Activated T-cell treated with anti-CD3 and anti-CD28 coated beads, Interleukin-2, amount 50 U/mL, for 72 hours (primary cell): ENCODE measurements at places on chromosomes 2 and 18. TPM values are rescaled to one million over a fixed set of nuclear protein-coding genes. Genes with fewer than 3 reads are reported as not detected.

DNA sequence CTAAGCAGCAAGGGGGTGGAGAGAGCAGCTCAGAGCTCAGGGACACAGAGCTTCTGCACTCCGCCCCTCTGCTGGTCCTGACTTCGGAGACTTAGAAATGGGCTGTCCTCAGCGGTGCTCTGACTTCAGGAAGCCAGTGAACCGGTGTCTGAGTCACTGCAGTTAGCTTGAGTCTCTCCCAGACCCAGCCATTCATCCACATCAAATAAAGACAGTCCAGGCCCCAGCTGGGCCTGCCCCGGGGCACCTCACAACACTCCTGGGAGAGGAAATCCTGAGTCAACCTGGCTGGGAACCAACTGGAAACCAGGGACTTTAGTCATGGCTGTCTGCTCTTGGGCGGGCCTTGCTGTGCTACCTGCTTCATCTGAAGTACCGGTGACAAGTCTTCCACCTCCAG lies 5.4 kb upstream of the ITGB6 start:
- no peak for DNase-seq
- no peaks in the 10 kb centered on the region for H3K36me3 ChIP-seq
- peaks cover 42% of the 10 kb centered on the region for H3K4me1 ChIP-seq

GRCh38 chr18:72830109-72830508 lies 37.7 kb downstream of the NETO1 start:
- H3K4me1 ChIP-seq, result no peaks in the 10 kb centered on the region
- no peak for DNase-seq
- H3K4me3 ChIP-seq, result no peak overlapping the region
- H3K36me3 ChIP-seq, result no peaks in the 10 kb centered on the region
- no peaks in the 10 kb centered on the region for H3K27me3 ChIP-seq

GRCh38 chr2:40396124-40396523 lies 55.8 kb downstream of the SLC8A1 start:
- DNase-seq, result no peak
- no peaks in the 10 kb centered on the region for H3K36me3 ChIP-seq
- no peak overlapping the region for H3K4me3 ChIP-seq
- peaks cover 11% of the 10 kb centered on the region for H3K4me1 ChIP-seq

DNA sequence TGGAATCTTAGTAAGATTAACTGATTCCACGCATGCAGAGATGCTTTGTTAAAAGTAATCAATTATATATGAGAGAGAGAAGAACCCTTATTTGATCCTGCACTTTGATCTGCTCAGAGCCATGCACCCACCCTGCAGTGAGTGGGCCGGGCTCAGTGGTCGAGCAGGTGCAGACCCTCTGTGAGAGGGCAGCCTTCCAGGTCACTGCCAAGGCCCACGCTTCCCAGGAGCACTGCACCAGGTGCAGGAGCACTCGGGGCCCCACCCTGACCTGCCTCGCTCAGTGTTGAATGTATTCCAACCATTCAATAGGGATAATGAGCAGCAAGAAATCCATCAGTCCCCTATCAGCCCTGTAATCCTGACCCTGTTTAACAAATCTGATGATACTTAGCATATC lies 126.9 kb downstream of the TMEM200C start:
- no peaks in the 10 kb centered on the region for H3K4me1 ChIP-seq
- no peak overlapping the region for H3K27ac ChIP-seq
- no peaks in the 10 kb centered on the region for H3K36me3 ChIP-seq

DNA sequence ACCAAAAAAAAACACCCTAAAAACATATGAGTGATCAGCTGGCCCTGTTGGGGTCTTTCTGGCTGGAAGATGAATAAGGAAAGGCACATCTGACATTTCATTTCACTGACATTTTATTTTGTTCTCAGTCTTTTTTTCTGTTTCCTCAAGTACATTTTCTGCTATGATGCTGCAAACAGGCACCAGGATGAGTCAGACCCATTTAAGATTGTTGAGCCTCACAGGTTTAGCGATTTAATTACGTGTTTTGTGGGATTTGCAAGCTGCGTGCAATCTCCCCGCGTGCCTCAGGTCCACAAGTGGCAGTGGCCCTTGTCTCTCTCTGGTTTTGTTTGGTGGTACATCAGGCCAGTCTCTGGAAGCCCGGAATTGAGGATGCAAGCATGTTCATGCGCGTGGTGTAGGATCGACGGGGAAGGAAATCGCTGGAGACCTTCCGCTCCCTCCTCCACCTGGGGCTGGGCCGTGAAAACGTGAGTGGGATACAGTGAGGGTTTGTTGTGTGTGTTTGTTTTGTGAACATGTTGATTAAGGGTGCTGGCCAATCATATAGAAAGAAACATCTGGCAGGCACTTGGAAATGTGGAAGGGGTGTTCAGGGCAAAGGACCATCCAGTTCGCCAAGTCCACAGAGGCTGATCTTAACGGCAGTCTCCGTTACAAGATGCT lies 120.2 kb upstream of the ZNF516 start:
- no peak overlapping the region for H3K27ac ChIP-seq
- H3K4me3 ChIP-seq, result no peak overlapping the region
- no peaks in the 10 kb centered on the region for H3K36me3 ChIP-seq
- DNase-seq, result no peak

- H3K27me3 ChIP-seq, result peaks cover 8% of the 10 kb centered on the region
- no peaks in the 10 kb centered on the region for H3K36me3 ChIP-seq
- H3K4me3 ChIP-seq, result no peak overlapping the region
- no peak for DNase-seq
Observed at GRCh38 chr18:50695431-50696176, 124.2 kb downstream of the MRO start.

- no peaks in the 10 kb centered on the region for H3K36me3 ChIP-seq
- H3K27me3 ChIP-seq, result no peaks in the 10 kb centered on the region
- no peak overlapping the region for H3K4me3 ChIP-seq
Observed at GRCh38 chr2:214529514-214529913, 118.7 kb downstream of the VWC2L start.

The DCDC2C gene
- not detected for total RNA-seq

GRCh38 chr18:78595453-78595852 lies 384.2 kb upstream of the SALL3 start:
- no peaks in the 10 kb centered on the region for H3K4me1 ChIP-seq
- H3K27me3 ChIP-seq, result no peaks in the 10 kb centered on the region
- no peak overlapping the region for H3K4me3 ChIP-seq
- peaks cover 2% of the 10 kb centered on the region for H3K36me3 ChIP-seq

DNA sequence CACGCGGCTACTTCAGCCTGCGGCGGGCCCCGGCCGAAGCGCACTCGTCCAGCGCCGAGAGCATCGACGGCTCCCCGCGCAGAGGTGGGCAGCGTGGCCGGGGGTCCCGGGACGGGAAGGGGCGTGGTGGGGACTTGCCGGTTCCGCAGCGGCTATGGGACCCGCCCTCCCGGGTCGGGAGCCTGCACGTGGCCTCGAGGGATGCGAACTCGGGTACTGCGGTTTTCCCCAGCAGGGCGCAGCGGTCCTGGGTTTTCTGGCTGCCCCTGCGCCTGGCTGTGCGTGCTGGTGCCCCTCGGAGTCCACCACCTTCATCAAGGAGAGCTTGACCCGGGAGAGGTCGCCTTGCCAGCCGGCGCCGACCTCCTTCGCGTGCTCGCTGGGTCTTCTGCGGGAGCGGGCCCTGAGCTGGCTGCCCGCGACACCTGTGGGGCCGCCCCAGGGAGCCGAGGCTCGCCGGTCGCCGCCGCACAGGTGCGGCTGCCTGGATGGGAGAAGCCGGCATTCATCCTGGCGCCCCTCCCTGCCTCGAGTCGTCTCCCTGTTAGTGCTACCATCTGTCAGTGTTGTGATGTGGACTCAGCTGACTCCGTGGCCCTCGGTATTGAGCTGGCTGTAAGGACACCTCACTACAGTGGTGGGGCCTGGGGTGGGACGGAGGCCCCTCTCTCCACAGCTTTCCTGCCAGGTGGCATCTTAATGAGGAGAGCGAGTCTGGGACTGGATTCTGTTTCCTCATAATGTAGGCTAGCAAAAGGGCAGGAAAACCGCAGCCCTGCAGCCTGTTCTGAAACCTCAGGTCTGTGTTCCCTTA lies 177.3 kb downstream of the AGAP1 start:
- H3K4me1 ChIP-seq, result no peaks in the 10 kb centered on the region
- no peak overlapping the region for H3K27ac ChIP-seq
- peaks cover 66% of the 10 kb centered on the region for H3K27me3 ChIP-seq

- H3K36me3 ChIP-seq, result no peaks in the 10 kb centered on the region
- H3K4me3 ChIP-seq, result no peak overlapping the region
- H3K27ac ChIP-seq, result no peak overlapping the region
- DNase-seq, result no peak
Observed at GRCh38 chr2:3601561-3602271, 6.8 kb downstream of the COLEC11 start.

The EFEMP1 gene
- not detected for total RNA-seq

GRCh38 chr2:70552501-70553333 lies 909 bp downstream of the TGFA start:
- peaks cover 28% of the 10 kb centered on the region for H3K4me1 ChIP-seq
- DNase-seq, result peak; percentile 12
- peak overlapping the region; percentile 73 for H3K27ac ChIP-seq
- H3K4me3 ChIP-seq, result peak overlapping the region; percentile 96
- no peaks in the 10 kb centered on the region for H3K36me3 ChIP-seq

- no peaks in the 10 kb centered on the region for H3K36me3 ChIP-seq
- H3K4me3 ChIP-seq, result peak overlapping the region; percentile 68
- peaks cover 20% of the 10 kb centered on the region for H3K4me1 ChIP-seq
- peaks cover 77% of the 10 kb centered on the region for H3K27me3 ChIP-seq
Observed at GRCh38 chr2:102620332-102620731, 979 bp downstream of the SLC9A2 start.

GRCh38 chr2:203905656-203906055 lies 30.9 kb upstream of the ICOS start:
- no peak for DNase-seq
- H3K4me1 ChIP-seq, result peaks cover 29% of the 10 kb centered on the region
- peaks cover 21% of the 10 kb centered on the region for H3K36me3 ChIP-seq
- H3K27me3 ChIP-seq, result no peaks in the 10 kb centered on the region
- H3K27ac ChIP-seq, result no peak overlapping the region

The TNFAIP6 gene
- total RNA-seq, result not detected

DNA sequence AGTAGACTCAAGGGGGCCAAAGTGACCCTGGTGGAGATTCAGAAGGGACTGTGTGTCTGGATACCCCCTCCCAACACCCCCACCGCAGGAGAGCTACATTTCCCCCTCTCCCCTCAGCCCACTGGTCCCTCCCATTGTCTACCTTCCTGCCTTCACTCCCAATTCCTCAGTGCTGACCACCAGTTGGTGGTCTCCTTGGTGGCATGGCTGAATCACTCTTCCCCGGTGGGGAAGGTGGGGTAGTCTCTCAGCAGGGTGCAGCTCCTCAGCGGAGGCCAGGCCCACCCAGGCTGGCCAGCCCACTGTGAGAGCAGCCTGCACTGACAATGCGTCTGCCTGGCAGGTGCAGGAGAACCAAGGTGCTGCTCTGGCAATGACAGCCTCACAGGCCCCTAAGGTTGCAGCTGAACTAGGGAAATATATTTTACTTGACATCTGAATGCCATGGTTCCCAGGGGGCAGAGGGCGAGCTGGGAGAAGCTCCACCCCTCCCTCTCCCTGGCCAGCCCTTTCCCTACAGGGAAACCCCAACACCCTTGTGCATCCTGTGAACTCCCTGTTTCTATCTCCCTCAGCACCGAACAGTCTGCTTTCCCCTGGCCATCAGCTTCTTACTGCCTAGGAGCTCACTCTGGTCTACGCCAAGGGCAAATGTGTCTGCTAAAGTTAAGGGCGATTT lies 62.6 kb upstream of the PAX8 start:
- no peak overlapping the region for H3K27ac ChIP-seq
- H3K4me3 ChIP-seq, result no peak overlapping the region
- H3K36me3 ChIP-seq, result no peaks in the 10 kb centered on the region
- DNase-seq, result no peak

- no peaks in the 10 kb centered on the region for H3K27me3 ChIP-seq
- H3K4me1 ChIP-seq, result peaks cover 22% of the 10 kb centered on the region
- DNase-seq, result no peak
- H3K27ac ChIP-seq, result peak overlapping the region; percentile 70
- peaks cover 37% of the 10 kb centered on the region for H3K36me3 ChIP-seq
- no peak overlapping the region for H3K4me3 ChIP-seq
Observed at GRCh38 chr18:45954070-45954934, 12.8 kb downstream of the EPG5 start.

GRCh38 chr2:101195871-101196661 lies 44.9 kb upstream of the TBC1D8 start:
- H3K4me3 ChIP-seq, result no peak overlapping the region
- H3K4me1 ChIP-seq, result no peaks in the 10 kb centered on the region
- H3K27ac ChIP-seq, result no peak overlapping the region

The PSMD1 gene
- total RNA-seq, result 66.8 TPM

DNA sequence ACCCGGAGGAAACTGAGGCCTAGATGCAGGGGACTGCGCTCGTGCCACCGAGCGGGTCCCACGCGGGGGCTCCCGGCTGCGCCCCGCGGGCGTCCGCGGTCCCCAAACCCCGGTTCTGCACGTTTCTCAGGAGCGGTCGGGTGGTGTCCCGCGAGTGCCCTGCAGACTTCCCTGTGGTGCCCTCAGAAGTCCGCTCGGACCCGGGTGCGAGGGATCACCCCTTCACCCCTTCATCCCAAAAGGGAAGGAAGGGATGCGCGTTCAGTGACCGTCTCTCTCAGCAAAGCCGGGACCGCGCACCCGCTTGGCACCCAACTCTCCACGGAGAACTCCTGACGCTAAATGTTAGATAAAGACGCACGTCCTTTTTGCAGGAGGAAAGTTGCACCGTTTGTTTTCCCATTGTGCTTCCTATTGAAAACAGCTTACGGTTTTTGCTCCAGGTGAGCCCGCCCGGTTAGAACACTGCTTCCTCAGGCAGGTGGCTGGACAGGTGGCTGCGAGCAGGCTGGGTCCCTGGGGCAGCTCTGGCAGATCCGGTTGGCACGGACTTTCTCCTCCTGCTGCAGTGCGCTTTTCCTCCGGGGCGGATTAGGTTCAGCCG lies 779 bp downstream of the DGKD start:
- no peaks in the 10 kb centered on the region for H3K27me3 ChIP-seq
- peak overlapping the region; percentile 75 for H3K4me3 ChIP-seq
- H3K4me1 ChIP-seq, result peaks cover 78% of the 10 kb centered on the region
- peaks cover 4% of the 10 kb centered on the region for H3K36me3 ChIP-seq
- H3K27ac ChIP-seq, result peak overlapping the region; percentile 47

The DSG1 gene
- not detected for total RNA-seq

- no peaks in the 10 kb centered on the region for H3K4me1 ChIP-seq
- no peak for DNase-seq
- no peaks in the 10 kb centered on the region for H3K36me3 ChIP-seq
- H3K4me3 ChIP-seq, result no peak overlapping the region
Observed at GRCh38 chr18:8478968-8479370, 130.3 kb upstream of the RAB12 start.

The TWIST2 gene
- not detected for total RNA-seq

DNA sequence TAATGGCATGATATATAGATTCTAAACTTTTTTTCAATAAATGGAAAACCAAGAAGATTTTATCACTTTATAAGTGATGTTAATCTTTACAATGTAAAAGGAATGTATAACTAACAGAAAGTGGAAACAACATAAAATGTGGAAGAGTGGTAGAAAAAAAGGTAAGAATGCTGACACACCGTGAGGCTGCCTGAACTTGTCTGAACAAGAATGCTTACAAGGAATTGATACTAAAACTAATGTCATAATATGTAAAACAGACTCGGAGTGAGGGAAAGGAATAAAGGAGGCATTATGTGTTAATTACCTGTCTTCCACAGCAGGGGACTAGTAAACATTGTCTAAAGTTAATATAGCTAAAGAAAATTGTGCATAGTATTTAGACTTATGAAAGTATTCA lies 958.8 kb upstream of the TMEFF2 start:
- no peaks in the 10 kb centered on the region for H3K4me1 ChIP-seq
- H3K36me3 ChIP-seq, result no peaks in the 10 kb centered on the region
- no peak overlapping the region for H3K4me3 ChIP-seq
- DNase-seq, result no peak
- H3K27ac ChIP-seq, result no peak overlapping the region

The COL4A3 gene
- total RNA-seq, result 0.39 TPM

The LTBP1 gene
- total RNA-seq, result 0.50 TPM
